ENCODE measurements at places on chromosomes 16 and 17. TPM values are rescaled to one million over a fixed set of nuclear protein-coding genes. Genes with fewer than 3 reads are reported as not detected.

DNA sequence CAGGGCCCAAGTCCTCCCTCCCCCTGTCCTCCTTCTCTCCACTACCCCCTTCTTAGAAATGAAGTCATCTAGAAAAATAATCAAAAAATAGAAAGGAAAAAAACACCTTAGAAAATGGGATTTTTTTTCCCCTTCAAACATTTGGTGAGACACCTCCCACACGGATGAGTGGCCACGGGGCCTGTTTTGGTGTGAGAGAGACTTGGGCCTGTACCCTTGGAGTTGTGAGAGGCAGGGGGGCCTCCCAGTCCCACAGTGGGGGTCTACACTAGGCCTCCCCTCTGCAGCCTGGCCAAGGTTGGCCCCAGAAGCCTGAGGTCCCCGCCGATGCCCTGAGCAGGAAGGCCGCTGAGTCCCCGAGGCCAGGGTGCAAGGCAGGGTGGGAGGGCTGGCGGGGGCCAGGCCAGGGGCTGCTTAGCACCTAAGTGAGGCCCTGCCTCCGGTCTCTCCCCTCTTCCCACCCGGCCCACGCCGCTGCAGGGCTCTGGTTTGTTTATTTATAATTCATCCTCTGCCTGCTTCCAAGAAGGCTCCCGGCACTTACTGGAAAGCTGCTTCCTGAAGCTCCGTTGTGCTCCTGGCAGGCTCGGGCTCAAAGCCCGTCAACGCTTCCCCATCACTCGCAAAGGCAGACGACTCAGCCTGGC, 26.4 kb downstream of the NPTX1 start:
- DNase-seq = no peak

DNA sequence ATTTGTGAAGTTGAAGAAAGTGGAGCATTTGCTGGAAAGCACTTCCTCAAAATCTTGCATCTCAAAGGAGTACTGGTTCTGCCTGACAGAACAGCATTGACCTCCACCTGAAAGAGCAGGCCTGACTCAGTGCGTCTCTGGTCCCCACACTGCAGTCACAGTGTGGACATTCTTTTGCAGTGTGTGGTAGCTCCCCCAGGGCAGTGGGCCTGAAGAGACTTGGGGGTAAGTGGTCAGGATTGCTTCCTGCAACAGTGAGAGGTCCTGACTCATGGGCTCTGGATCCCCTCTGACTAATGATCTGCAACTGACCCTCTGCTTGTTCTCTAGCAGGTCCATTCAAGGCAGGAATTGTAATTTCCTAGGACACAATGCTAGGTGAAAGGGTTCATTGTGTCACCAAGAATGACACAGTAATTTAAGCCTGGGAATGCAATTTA, 204.9 kb upstream of the KCNJ16 start:
- DNase-seq = no peak

- no peak for DNase-seq
Observed at GRCh38 chr16:30430428-30430970, 669 bp upstream of the DCTPP1 start.

DNA sequence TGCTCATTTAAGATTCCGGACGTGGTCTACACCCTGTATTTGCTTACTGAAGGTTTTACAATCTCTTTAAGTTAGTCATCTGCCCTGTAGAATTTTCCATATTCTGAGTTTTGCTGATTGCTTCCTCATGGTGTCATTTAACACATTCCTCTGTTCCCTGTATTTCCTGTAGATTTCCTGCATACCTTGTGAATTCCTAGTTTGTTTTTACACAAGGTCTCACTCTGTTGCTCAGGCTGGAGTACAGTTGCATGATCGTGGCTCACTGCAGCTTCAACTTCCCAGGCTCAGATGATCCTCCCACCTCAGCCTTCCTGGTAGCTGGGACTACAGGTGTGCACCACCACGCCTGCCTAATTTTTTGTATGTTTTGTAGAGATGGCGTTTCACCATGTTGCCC, 66.8 kb downstream of the CMIP start:
- DNase-seq = no peak

The ABCC11 gene
- 0.24 TPM for total RNA-seq

The PNMT gene
- total RNA-seq = 2.6 TPM

The SLC46A1 gene
- 11.3 TPM for total RNA-seq

The LDHD gene
- total RNA-seq = 15.5 TPM

The AOC2 gene
- total RNA-seq = 6.5 TPM

The CCL2 gene
- 556 TPM for total RNA-seq
